COR-L47 (cell line): ENCODE measurements at places on chromosomes 16 and 17.

DNA sequence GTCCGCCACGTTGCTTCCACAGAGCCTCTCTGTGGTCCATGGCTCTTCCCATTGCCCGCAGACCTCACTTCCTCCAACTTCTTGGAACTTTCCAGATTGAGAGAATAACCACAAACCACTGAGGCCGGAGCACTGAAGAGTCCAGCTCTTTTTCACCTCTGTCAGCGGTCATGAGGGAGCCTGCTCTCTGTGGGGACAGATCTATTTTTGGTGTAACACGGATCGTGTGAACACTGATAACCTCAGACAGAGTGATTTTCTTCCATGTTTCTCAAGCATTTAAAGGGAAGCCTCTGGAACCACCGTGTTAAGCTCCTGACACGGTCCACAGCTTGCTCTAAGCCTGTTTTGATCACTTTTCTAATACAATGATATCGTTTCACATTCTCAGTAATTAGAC lies 49.7 kb downstream of the NTN1 start:
- no peak for DNase-seq

DNA sequence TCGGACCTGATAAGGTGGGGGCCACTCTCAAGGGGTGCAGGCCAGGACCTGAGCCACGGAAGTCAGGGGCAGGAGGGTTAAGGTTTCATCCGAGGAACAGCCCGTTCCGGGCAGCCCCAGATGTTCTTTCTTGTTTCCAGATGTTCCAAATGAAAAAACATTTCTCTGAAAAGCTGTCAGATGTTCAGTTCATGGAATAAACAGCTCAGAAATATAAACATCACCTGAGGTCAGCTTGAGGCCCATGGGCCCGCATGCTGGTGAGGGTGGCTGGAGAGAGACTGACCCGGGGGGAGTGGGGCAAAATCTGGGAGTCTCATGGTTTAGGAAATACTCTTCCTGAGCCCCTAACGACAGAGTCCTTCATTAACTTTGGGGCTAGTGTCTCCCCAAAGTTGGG lies 1.5 kb upstream of the CD79B start:
- DNase-seq: no peak

DNA sequence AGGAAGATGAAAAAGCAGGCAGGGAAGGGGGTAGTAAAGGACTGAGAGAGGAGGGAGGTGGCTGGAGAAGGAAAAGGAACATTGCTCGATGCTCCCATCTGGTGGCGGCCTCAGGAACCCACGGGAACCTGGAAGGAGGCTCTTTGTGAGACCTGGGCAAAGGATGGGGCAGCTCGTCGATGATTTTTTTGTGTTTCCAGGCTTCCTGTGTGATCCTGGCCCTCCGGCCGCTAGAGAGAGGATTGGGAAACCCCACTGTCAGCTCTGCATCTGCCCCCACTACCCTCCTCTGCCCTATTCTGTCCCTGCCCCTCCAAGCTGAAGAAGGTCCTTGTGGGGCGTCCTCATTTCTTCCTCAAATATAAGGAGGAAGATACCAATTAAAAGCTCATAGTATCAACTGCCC lies 6.6 kb downstream of the WFIKKN2 start:
- peak; percentile 13 for DNase-seq

GRCh38 chr17:8797621-8798175 lies 1.5 kb downstream of the MFSD6L start:
- no peak for DNase-seq

DNA sequence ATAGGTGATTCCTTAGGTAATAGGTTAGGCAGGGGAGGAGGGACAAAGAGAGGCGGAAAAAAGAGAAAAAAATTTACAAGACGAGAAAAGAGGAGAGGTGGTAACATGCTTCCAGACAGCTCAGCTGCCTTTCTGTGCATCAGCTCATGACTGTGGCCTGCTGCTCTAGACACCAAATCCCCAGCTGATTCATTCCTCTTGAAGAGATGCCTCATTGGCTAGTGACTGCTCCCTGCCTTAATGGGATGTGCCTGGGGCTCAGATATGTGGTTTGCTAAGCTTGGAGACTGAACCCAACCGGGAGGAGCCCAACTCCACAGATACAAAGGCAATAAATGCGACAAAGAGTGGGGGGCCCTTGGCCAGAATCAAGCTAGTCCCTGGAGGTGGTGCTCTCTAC lies 105.9 kb upstream of the FAM20A start:
- no peak for DNase-seq
